Spinal cord (tissue), 10 donors: ENCODE measurements at places on chromosomes 6 and 20. TPM values are rescaled to one million over a fixed set of nuclear protein-coding genes. Genes with fewer than 3 reads are reported as not detected.

DNA sequence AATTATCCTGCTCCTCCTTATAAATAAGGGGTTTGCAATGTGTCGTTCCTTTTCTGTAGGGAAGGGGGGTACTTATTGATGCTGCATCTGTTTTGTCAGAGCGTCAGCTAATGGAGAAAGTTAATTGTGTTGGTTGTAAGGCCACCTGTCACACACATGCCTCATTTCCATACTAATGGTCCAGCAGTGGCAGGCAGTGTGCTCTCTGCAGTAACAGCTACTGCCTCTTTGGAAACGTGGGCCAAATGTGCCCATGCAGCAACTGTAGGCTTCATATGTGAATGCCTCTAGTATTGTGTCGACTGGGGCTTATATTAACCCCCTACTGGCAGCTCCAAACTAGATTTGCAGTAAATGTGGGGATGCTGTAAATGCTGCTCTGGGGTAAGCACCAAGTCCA, 56.3 kb upstream of the OLIG3 start:
- DNase-seq: peak; percentile 84

GRCh38 chr6:34595332-34596184, 39.4 kb upstream of the SPDEF start:
- DNase-seq: no peak

DNA sequence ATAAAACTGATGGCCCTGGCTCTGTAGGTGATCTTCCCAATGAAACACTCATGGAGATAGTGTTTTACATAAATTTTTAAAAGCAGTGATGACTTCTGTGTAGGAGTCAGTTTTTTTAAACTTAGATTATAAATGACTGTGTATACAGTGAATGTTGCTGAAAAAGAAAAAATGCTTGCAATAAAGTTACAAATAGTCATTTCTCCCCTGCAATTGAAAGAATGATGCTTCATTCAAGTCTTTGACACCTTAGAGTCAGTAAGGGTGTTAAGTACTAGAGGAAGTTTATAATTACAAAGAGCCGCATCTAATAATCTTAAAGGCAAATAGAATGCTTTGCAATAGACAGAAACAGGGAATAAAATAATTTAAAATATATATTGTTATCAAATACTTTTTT, 27.6 kb downstream of the ZNF292 start:
- no peak for DNase-seq

Gene MUC22
- polyA plus RNA-seq: not detected

Gene SLC2A10
- polyA plus RNA-seq: 14.6 TPM
